ENCODE measurements at places on chromosomes 11 and 22. TPM values are rescaled to one million over a fixed set of nuclear protein-coding genes. Genes with fewer than 3 reads are reported as not detected.
A peak's percentile ranks its signal among the peaks of the same experiment; 100 is the strongest.

The CASP5 gene
- total RNA-seq, result 0.33 TPM

The LSP1 gene
- 179 TPM for total RNA-seq

The LRRC32 gene
- total RNA-seq, result 2.9 TPM

The MUC5AC gene
- 0.05 TPM for total RNA-seq

- H3K4me1 ChIP-seq, result no peaks in the 10 kb centered on the region
- H3K4me3 ChIP-seq, result no peak overlapping the region
- no peak for DNase-seq
- no peak overlapping the region for H3K27ac ChIP-seq
- H3K36me3 ChIP-seq, result no peaks in the 10 kb centered on the region
These were observed 366.1 kb downstream of the SHANK2 start for GRCh38 chr11:70886256-70886655.

GRCh38 chr11:126173257-126173656 is 38.2 kb downstream of the RPUSD4 start:
- DNase-seq, result no peak
- H3K36me3 ChIP-seq, result no peaks in the 10 kb centered on the region
- no peaks in the 10 kb centered on the region for H3K4me1 ChIP-seq
- no peak overlapping the region for H3K4me3 ChIP-seq

DNA sequence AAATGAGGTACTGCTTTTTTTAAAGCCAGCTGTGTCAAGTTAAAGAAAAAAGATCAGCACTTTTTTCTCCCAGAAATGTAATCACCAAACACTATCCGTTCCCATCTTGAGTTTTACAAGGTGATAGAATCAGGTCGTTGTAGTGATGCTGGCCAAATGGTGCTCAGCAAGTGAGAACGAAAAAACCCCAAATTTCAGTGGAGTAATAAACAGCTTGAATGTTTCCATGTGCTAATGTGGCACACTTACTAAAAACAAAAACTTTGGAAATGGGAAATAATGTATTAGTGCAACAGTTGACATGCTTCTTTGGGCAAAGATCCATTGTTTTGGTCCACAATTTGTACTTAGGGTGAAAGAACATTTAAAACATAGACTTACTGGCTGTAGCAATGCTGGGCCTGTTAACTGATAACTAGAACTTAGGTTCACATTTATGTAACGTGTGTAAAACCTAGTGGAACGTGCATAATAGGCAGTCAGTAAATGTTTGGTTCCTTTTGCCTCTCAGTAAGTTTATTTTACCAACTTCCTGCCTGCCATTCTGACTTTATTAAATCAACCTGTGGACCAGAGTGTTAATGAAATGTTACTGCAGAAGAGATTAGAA is 15.4 kb upstream of the GDPD4 start:
- H3K4me3 ChIP-seq, result no peak overlapping the region
- no peak overlapping the region for H3K27ac ChIP-seq
- H3K27me3 ChIP-seq, result no peaks in the 10 kb centered on the region
- DNase-seq, result no peak
- H3K36me3 ChIP-seq, result no peaks in the 10 kb centered on the region

DNA sequence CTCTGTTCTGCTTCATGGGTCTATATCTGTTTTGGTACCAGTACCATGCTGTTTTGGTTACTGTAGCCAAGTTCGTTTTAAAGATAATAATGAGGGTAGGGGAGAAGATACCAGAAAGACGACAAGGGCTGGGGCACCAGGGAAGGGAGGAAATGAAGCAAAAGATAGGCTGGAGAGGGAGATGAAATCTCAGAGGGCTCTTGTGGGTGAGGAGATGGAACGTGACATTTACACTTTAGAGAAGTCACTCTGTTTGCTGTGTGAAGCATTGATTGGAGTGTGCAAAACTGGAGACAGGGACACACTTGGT is 33.5 kb downstream of the OR4D9 start:
- H3K36me3 ChIP-seq, result no peaks in the 10 kb centered on the region
- H3K4me1 ChIP-seq, result peaks cover 3% of the 10 kb centered on the region
- no peaks in the 10 kb centered on the region for H3K27me3 ChIP-seq
- H3K27ac ChIP-seq, result no peak overlapping the region
- H3K4me3 ChIP-seq, result no peak overlapping the region

The LMO2 gene
- 9.4 TPM for total RNA-seq

DNA sequence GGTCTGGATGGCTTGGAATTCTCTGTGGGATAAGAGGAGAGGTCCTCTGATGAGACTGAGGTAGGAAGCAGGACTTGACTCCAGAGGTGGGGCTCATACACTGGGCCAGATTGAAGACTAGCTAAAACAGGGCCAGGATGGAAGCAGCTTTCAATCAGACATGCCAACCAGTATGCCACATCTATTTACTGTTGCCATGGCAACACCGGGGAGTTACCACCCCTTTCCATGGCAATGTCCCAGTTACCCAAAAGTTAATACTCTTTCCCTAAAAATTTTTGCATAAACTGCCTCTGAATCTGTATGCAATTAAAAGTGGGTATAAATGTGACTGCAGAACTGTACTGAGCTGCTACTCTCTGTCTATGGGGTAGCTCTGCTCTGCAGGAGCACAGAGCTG is 247.5 kb upstream of the ZBED5 start:
- no peaks in the 10 kb centered on the region for H3K36me3 ChIP-seq
- H3K27me3 ChIP-seq, result no peaks in the 10 kb centered on the region
- DNase-seq, result no peak
- no peaks in the 10 kb centered on the region for H3K4me1 ChIP-seq
- no peak overlapping the region for H3K27ac ChIP-seq
- no peak overlapping the region for H3K4me3 ChIP-seq

DNA sequence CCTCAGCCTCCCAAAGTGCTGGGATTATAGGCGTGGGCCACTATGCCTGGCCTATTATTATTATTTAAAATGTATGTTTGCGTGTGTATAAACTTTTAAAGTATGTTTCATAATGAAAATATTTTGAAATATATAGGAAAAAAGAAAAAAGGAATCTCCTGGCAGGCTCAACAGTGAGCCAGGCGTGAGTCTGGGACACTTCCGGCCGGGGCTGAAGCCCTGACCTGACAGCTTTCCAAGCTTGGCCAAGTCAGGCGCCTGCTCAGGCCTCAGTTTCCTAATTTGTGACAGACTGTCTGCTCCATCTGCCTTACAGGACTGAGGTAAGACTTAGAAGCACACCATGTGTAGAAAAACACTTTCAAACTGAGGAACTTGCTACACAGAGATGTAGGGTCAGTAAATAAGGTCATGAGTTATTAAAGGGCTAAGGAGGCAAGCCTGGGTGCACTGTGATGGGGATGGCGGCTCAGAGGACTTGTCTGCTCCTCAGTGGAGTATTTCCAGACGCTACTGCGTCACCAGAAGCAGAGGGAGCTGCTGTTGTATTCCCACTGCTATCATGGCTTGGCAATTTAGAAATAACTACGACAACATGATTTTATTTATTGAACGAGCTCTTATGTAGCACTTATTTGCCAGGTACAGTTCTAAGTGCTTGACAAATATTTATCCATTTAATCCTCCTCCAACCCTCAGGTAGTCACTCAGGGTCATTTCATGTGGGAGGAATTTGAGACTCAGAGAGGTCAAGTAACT is 100.1 kb downstream of the PRR5L start:
- no peak for DNase-seq
- H3K27ac ChIP-seq, result no peak overlapping the region
- peaks cover 5% of the 10 kb centered on the region for H3K4me1 ChIP-seq
- H3K4me3 ChIP-seq, result no peak overlapping the region
- no peaks in the 10 kb centered on the region for H3K27me3 ChIP-seq
- no peaks in the 10 kb centered on the region for H3K36me3 ChIP-seq

The CASP1 gene
- 30.9 TPM for total RNA-seq

GRCh38 chr11:85318573-85318972 is 308.6 kb downstream of the DLG2 start:
- H3K4me1 ChIP-seq, result no peaks in the 10 kb centered on the region
- H3K27me3 ChIP-seq, result no peaks in the 10 kb centered on the region
- DNase-seq, result no peak
- no peak overlapping the region for H3K4me3 ChIP-seq
- no peaks in the 10 kb centered on the region for H3K36me3 ChIP-seq

DNA sequence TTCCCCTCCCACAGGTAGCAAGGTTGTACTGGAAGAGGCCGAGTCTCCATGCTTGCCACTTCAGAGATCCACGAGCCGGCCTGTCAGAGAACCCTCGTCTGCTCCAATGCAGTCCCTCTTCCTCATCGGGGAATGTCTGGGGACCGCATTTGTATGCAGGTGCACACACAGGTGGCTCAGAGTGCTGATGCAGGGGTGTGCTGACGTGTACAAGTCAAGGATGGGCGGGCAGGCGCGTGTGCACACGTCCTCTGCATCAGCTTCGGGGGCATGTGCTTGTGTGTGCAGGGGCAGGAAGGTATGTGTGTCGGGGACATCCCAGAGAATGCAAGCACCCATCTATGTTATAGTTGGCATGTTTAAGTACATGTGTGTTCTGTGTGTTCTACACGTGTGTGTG is 49.4 kb downstream of the ELFN2 start:
- H3K27me3 ChIP-seq, result no peaks in the 10 kb centered on the region
- no peaks in the 10 kb centered on the region for H3K36me3 ChIP-seq
- H3K4me1 ChIP-seq, result peaks cover 83% of the 10 kb centered on the region
- no peak overlapping the region for H3K4me3 ChIP-seq
- no peak overlapping the region for H3K27ac ChIP-seq

The PHOX2A gene
- total RNA-seq, result 0.05 TPM

The VEGFB gene
- 16.0 TPM for total RNA-seq

The BCR gene
- 17.9 TPM for total RNA-seq

The TYR gene
- not detected for total RNA-seq

- H3K4me1 ChIP-seq, result no peaks in the 10 kb centered on the region
- DNase-seq, result no peak
- no peak overlapping the region for H3K4me3 ChIP-seq
- H3K27me3 ChIP-seq, result no peaks in the 10 kb centered on the region
- H3K36me3 ChIP-seq, result no peaks in the 10 kb centered on the region
- no peak overlapping the region for H3K27ac ChIP-seq
These were observed 23.8 kb downstream of the KCNJ1 start for GRCh38 chr11:128843198-128843785.

DNA sequence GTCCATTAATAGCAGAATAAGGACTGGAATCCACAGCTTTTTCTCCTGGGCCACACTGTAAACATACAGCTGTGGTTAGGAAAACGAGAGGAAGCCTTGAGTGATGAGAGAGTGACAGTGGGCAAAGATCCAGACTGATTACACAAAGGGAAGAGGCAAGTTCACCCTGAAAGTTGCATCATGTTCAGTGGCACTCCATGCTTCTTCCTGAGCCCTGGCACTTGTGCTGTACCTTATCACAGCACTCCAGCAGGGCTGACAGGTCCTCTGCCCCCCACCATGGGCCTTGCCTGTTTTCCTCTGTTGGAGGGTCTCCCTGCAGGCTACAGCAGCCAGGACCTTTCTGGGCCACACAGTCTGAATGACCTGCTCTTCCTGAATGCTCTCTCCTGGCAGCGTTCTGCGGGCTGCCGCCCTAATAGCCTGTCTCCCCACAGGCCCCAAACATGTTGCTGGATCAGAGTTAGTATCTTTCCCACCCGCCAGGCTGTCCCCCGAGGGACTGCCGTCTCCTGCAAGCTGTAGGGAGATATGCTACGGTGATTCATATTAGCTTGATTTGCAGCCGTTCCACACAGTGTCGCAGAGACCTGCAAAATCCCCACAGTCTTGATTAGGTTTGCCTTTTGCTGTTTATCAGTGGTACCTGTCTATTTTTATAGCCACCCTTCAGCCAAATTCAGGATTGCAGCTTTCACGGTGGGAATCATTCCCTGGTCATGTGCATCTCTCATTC is 60.2 kb downstream of the NTM start:
- H3K27ac ChIP-seq, result no peak overlapping the region
- no peaks in the 10 kb centered on the region for H3K4me1 ChIP-seq
- H3K4me3 ChIP-seq, result no peak overlapping the region
- no peak for DNase-seq

DNA sequence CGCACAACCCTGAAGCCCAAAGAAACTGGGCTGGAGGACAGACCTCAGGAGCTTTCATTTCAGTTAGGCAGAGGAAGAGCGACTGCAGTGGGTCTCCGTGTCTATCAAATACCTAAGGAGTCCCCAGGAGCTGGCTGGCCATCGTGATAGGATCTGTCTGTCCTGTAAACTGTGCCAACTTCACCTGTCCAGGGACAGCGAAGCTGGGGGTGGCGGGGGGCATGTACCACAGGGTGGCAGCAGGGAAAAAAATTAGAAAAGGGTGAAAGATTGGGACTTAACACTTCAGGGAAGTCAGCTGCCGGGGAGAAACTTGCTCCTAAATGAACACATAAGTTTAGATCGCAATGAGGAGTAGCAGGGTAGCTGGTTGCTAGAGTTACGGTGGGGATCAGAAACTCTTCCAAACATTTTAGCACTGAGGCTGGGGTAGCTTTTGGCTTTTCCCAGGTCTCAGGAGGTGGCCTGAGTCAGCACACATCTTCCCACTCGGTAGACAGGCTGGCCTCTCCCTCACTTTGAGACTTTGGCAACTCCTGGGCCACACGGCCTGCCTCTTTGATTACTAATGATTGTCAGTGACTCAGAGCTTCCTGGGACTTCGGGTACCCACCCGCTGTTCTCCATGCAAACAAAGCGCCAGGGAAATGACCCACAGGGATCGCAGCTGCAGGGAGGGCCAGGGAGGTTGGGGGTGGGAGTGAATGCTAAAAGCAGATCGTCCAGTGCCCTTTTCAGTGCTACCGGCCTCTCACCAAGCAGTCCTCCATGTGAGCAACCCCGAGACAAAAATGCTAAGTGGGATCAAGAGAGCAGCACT is 2.9 kb upstream of the MTFP1 start:
- peaks cover 43% of the 10 kb centered on the region for H3K4me1 ChIP-seq
- H3K27ac ChIP-seq, result peak overlapping the region; percentile 96
- no peaks in the 10 kb centered on the region for H3K27me3 ChIP-seq
- peak overlapping the region; percentile 68 for H3K4me3 ChIP-seq

GRCh38 chr22:20550851-20551744 is 43.7 kb downstream of the MED15 start:
- peaks cover 19% of the 10 kb centered on the region for H3K4me1 ChIP-seq
- no peaks in the 10 kb centered on the region for H3K27me3 ChIP-seq
- H3K4me3 ChIP-seq, result no peak overlapping the region
- H3K36me3 ChIP-seq, result peaks cover 41% of the 10 kb centered on the region
- H3K27ac ChIP-seq, result no peak overlapping the region

The INS gene
- 0.42 TPM for total RNA-seq

The ISX gene
- total RNA-seq, result not detected

DNA sequence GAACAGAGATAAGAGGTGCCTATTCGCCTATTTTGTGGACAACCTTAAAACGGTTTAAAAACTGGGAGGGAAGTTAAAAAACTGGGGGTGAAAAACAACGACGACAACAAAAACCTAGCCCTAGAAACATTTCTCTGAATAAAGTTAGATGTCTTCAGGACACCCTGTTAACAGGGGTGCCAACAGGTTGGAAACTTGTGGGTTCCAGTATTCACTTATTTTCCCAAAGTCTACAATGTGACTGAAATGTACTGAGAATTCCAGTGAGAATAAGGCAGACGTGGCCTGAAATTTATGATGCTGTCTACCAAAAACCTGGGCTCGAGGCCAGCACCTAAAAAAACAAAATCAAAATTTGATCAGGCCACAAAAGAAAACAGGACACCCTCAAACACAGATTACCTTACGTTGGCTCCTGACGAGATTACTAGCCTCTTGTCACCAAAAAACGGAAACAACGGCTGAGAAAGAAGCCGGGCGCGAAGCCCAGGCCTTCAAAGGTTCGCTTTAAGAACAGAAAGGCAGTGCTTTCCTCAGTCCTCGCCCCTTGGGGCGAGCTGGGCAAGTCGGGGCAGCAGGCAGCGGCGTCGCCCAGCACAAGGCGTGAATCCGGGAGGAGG is 906 bp downstream of the CCDC90B start:
- H3K27me3 ChIP-seq, result no peaks in the 10 kb centered on the region
- peak overlapping the region; percentile 99 for H3K27ac ChIP-seq
- peak overlapping the region; percentile 89 for H3K4me3 ChIP-seq
- peaks cover 6% of the 10 kb centered on the region for H3K4me1 ChIP-seq
- no peaks in the 10 kb centered on the region for H3K36me3 ChIP-seq
